Kidney (tissue), 22 donors: ENCODE measurements at places on chromosomes 1 and 21. TPM values are rescaled to one million over a fixed set of nuclear protein-coding genes. Genes with fewer than 3 reads are reported as not detected.
A peak's percentile ranks its signal among the peaks of the same experiment; 100 is the strongest.

The SH2D1B gene
- polyA plus RNA-seq, result not detected

DNA sequence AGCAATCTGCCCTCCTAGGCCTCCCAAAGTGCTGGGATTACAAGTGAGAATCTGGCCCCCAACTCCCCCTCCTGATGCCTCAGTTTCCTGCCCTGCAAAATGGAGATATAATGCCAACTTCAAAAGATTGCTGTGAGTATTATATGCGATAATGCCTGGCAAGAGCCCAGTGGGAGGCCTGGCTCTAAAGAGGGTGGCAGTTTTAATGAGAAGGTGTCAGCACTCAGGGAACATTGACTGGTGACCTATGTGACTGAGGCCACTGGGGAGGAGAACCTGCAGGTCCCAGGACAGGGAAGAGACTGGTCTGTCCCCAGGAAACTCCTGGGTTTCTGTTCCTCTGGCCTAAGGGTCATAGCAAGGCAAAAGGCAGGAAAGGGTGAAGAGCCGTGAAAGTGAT is 11.0 kb downstream of the HSPG2 start:
- no peaks in the 10 kb centered on the region for H3K36me3 ChIP-seq
- no peak for DNase-seq
- peak overlapping the region; percentile 20 for H3K27ac ChIP-seq
- H3K4me3 ChIP-seq, result no peak overlapping the region
- no peaks in the 10 kb centered on the region for H3K27me3 ChIP-seq
- H3K4me1 ChIP-seq, result peaks cover 48% of the 10 kb centered on the region

DNA sequence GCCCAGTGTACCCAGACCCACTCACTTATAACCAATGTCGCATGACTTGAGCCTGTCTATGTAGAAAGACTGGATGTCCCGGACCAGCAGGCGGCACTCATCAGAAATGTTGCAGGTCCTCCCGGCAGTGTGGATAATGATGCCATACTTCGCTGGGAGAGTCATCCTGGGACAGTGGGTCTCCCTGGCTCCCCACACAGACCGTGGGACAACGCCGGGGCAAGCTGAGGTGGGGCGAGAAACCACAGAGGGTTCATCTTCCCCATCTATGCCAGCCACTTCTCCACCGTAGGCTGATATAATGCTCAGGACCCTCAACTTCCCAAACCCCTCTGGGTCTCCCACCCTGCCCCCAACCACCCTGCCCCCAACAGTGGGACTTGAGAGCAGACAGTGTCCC is 8.3 kb downstream of the PGLYRP4 start:
- no peak overlapping the region for H3K27ac ChIP-seq
- DNase-seq, result no peak
- no peak overlapping the region for H3K4me3 ChIP-seq
- no peaks in the 10 kb centered on the region for H3K27me3 ChIP-seq
- no peaks in the 10 kb centered on the region for H3K4me1 ChIP-seq
- no peaks in the 10 kb centered on the region for H3K36me3 ChIP-seq

DNA sequence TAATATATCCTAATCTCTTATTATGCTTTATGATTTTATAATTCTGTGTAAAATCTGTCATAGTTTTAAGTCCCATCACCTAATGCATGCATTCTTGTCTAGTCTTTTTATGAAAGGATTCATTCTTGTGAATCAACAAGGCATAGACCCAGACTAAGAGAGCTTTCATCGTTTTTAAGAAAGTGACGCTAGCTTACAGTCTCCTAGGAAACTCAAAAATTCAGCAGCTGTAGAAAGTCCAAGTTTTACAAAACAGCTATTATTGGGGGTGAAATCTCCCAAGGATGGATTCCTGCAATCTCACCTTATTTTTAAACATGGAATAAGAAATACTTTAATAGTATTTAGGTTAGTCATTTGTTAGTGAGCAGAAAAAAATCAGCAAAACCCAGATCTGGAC is 104.7 kb downstream of the NCAM2 start:
- no peaks in the 10 kb centered on the region for H3K36me3 ChIP-seq
- no peak overlapping the region for H3K4me3 ChIP-seq
- DNase-seq, result no peak
- no peaks in the 10 kb centered on the region for H3K27me3 ChIP-seq
- H3K4me1 ChIP-seq, result no peaks in the 10 kb centered on the region

The KCNJ9 gene
- 0.09 TPM for polyA plus RNA-seq

DNA sequence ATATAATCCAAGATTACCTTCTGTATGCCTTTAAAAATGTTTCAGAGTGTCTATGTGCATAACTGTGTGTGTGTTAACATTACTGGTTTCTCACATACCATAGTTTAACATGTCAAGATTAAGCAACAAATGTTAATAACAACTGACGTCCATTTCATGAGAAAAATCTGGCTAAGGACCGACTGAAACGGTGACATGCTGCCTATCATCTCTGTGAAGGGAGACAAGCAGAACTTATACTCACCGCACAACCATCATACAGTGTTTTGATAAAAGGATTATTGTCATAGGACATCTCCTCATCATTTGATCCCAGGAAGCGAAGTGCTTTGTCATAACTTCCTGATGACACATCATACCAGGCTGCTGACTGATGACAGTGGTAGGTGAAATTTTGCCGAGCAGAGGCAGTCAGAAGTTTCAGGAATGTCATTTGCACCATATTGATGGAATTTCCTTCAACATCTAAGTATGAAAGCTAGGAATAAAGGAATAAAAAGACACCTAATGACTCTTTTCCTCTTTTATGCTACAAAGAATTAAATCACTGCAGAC is 228.8 kb downstream of the COL11A1 start:
- H3K27me3 ChIP-seq, result no peaks in the 10 kb centered on the region
- DNase-seq, result no peak
- H3K4me1 ChIP-seq, result no peaks in the 10 kb centered on the region
- no peaks in the 10 kb centered on the region for H3K36me3 ChIP-seq

- H3K27ac ChIP-seq, result no peak overlapping the region
- no peaks in the 10 kb centered on the region for H3K4me1 ChIP-seq
- no peaks in the 10 kb centered on the region for H3K27me3 ChIP-seq
- DNase-seq, result no peak
- H3K4me3 ChIP-seq, result no peak overlapping the region
Measured at GRCh38 chr1:112769611-112770010, 54.5 kb upstream of the PPM1J start.

The FAM151A gene
- 237 TPM for polyA plus RNA-seq

The LCE3E gene
- polyA plus RNA-seq, result not detected
